ENCODE measurements at places on chromosomes 1 and 21.

GRCh38 chr1:60402816-60403215 is 329.2 kb upstream of the C1orf87 start:
- DNase-seq: no peak

- DNase-seq: no peak
Observed at GRCh38 chr1:58358346-58358745, 188.2 kb downstream of the OMA1 start.

DNA sequence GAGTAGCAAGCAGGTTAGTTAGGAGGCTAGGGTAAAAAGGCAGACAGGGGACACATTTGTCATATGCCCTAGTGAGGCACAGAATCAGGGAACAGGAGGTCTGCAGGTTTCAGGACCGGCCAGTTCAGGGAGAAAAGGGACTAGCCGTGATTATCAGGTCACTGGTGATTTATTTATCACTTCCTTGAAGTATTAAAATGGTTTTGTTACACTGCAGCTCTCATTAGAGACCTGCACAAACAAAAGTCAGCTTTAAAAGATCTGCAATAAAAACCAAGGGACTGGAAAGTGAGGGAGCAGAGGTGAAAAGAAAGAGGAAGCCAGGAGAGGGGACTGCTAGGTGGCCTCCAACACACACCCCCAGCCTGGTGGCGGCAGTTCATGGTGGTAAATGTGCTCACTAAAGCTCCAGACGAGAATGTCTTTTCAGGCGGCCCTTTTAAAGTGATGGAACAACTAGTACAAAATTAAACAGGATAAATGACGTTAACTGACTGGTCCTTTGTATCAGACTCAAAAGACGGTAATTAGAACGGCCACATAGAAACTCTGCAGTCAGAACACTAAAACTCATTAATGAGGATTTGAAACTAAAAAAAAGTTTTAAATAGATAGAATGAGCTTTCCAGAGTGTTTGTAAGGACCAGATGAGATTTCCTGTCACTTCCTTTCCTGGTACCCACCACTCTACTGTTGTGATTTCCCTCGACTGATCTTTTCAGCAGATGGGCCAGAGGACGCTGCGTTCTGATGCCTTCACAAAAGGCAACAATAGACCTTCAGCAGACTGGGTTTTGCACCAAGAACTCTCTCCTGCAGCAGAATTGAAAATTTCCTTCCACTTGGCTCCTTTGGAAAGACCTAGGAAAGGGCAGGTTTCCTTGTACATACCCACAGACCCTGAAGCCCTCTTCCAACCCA is 136.8 kb downstream of the NTPCR start:
- no peak for DNase-seq

DNA sequence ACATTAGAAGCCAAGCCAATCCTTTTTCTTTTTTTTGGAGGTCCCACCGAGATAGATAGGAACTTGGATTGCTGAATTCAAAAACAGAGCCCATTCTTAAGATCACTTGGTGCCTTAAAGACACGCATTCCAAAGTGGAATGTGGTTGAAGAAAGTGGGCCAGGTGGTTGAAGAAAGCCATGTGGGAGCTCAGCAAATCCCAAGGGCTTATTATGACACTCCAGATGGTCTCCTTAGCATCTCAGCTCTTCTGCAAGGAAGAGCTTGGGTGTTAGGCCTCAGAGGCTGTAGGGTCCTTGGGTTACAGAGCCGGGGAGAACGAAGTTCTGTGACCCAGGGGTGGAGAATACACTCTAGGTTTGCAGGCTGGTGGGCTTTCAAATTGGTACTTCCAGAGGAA is 13.5 kb downstream of the TOR3A start:
- peak; percentile 62 for DNase-seq

DNA sequence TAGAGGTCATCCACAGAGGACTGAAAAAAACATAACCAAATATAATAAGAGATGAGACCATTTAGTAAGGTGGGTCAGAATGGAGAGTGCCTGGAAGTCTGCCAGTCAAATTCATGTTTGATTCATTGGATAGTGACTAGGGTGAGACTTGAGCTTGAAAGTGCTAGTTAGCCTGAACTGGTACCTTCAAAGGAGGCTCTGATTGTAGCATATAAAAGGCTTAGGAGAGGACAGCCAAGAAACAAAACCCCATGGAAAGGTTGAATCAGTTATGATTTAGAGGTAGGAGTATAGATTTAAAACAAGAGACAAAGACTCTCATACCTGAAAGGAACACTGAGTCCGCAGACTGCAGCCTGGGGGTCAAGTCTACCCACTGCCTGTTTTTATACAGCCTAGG is 44.4 kb upstream of the LRRC8C start:
- DNase-seq: no peak

GRCh38 chr1:15289251-15289651 is 42.2 kb downstream of the FHAD1 start:
- no peak for DNase-seq

GRCh38 chr1:187413405-187414169 is 584.8 kb downstream of the PLA2G4A start:
- no peak for DNase-seq

GRCh38 chr1:232627645-232628334 is 2.1 kb downstream of the SIPA1L2 start:
- DNase-seq: peak; percentile 18
